ENCODE measurements at places on chromosomes 13 and 19.

DNA sequence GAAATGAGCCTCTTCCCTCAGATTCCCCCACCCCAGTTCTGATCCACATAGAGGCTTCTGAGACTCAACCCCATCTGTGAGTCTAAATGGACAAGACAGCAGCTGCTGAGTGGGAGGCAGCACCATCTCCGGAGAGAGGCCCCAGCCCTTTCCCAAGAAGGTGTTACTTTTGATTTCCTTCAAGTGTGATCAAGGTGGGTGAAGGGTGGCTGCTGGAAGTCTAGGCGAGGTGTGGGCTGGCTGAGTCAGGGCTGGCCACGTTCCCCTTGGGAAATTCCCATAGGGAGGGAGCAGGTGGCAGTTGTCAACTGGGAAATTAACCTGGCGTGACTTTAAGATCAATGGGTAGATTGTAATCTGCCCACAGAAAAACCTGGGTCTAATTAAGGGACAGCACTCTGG is 148.0 kb downstream of the FOXO1 start:
- DNase-seq = no peak

DNA sequence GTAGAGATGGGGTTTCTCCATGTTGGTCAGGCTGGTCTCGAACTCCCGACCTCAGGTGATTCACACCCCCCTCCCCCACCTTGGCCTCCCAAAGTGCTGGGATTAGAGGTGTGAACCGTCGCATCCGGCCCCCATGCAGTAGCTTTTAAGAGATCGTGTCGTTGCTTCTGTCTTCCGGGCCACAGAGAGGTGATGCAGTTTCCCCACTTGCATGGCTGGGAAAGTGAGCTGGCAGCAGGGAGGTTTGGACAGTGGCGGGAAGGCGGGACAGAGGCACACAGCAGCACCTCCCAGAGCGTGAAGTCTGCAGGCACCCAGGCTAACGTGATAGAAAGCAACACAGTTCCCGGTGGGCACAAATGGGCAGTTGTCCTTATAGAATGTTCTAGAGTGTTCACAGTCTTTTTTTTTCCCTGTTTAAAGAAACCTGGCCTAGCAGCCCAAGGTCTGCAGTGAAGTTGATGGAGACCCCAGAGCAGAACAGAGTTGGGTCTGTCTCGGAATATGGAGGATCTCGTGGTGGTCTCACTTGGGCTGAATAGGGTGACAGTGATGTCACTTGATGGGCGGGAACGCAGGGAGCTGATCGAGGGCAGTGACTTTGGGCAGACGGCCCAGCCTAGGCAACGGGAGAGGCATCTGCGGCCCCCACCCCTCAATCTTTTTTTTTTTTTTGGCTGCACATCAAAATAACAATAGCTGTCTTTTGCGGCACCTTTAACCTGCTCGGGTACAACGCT is 4.9 kb downstream of the UHRF1 start:
- no peak for DNase-seq

GRCh38 chr13:97710797-97711196 is 242.7 kb upstream of the IPO5 start:
- no peak for DNase-seq

- no peak for DNase-seq
These were observed 110.6 kb downstream of the STARD13 start for GRCh38 chr13:33174931-33175330.

- DNase-seq = no peak
These were observed 22.8 kb downstream of the PLIN4 start for GRCh38 chr19:4495471-4495870.

DNA sequence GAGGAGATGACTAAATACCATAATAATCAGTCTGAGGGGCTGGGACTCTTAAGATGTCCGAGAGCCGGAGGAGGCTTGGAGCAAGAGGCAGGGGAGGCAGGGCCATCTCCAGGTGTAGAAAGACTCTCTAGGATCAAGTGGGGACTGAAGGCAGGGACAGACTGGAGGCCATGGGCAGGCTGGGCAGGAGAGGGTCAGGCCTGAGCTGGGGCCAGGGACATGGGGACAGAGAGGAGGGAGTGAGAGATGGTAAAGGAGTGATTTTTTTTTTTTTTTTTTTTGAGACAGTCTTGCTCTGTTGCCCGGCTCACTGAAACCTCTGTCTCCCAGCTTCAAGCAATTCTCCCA is 2.2 kb downstream of the JOSD2 start:
- no peak for DNase-seq

- no peak for DNase-seq
These were observed 237.9 kb downstream of the NALCN start for GRCh38 chr13:101178406-101178805.

DNA sequence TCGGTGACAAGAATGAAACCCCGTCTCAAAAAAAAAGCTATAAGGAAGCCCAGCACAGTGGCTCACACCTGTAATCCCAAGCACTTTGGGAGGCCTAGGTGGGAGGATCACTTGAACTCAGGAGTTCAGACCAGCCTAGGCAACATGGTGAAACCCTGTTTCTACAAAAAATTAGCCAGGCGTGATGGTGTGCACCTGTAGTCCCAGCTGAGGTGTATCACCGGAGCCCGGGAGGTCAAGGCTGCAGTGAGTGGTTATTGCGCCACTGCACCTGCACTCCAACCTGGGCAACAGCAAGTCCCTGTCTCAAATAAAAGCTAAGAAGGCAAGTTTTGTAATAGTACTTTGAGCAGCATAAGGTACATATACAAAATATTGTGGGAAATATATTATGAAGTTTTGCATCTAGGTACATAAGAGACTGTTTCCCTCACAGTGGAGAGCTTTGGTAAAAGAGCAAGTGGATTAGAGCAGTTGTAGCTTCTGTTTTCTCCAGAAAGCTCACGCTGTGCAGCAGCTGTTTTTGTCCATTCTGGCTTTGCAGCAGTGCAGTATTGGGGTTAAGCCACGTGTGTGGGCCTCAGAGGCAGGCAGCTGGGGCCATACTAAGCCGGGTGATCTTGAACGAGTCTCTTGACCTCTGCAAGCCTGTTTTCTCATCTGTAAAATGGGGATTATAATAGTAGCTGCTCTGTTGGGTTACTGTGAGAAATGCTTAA is 35.4 kb downstream of the ARHGAP35 start:
- peak; percentile 55 for DNase-seq

GRCh38 chr13:34654203-34654602 is 287.9 kb upstream of the NBEA start:
- no peak for DNase-seq

DNA sequence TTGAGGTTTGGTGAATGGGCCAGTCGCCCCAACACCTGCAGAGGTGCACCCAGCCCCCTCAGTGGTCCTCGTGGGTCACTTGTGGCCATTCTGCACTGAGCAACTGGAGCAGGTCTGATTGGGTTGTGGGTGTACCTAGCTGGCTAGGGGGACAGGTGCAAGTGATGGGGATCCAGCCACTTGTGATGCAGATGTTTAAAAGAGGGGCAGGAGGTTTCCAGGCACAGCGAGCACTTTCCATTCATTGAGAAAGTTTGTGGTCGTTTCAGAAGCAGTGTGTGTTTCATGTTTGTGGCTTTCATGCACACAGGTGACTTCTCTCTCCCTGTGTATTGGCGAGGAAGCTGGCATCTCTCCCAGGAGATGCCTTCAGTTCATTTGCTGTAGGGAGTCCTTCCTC is 34.7 kb downstream of the TSSK6 start:
- DNase-seq = no peak

DNA sequence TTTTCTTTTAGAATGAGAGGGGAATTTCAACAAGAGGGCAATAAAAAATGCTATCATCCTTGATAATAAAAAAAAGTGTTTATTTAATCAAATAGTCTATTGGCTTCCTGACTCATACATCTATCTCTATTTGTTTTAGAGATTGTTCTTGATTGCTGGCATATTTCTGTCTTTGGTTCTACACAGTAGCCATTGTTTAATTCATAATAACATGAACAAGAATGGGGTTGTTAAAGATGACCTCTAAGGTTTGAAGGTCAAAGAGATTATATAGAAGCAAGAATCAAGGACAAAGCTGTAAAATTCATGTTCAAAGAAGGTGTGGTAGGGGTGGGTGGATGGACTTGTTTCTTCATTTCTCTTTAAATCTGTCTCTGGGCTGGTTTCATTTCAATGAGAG is 166.0 kb upstream of the KLF12 start:
- no peak for DNase-seq

DNA sequence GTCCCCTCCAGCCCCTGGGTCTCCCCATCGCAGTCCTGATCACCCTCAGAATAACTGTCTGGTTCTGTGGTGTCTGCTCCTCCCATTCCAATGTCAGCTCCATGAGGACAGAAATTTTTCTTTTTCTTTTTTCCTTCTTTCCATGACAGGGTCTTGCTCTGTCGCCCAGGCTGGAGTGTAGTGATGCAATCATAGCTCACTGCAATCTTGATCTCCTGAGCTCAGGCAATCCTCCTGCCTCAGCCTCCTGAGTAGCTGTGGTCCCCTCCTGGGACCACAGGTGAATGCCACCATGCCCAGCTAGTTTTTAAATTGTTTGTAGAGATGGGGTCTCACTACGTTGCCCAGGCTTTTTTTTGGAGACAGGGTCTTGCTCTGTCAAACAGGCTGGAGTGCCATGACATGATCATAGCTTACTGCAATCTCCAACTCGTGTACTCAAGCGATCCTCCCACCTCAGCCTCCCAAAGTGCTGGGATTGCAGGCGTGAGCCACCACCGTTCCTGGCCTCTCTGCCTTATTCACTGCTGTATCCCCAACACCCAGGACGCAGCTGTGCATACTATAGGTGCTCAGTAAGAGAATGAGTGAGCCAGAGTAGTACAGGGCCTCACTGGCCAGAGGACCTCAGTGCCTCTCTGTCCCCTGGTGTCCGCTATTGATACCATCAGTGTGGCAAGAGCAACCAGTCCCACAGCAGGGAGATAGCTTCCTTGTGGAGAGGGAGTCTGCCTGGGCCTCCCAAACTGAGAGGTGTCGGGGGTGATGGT is 5.2 kb upstream of the DOCK6 start:
- no peak for DNase-seq

DNA sequence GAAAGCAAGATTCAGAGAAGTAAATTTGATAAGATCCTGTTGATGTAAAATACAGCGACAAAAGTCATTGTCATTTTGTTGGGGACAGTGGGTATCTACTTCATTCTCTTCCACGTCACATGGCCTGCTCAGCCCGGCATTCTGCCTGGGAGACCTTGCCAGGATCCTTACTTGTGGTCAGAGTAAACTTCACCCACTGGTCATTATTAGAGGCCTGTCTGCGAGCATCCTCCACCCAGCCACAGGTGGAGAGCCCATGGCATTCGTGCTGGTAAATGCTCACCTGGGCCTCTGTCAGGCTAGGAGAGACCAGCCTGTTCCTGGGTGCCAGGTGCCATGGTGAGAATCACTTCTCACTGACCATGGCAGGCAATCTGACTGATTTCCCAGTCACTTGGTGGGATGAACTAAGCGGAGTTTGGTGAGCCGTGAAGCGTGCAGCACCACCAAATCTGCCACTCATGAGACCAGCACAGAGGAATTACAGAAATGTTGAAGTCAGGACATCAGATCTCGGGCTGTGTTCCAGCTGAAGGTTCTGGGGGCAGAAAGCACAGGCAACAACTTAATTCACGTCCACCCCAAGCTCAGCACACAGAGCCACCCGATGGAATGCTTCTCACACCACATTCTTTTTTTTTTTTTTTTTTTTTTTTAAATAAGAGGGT is 107.0 kb downstream of the SIPA1L3 start:
- DNase-seq = no peak

- DNase-seq = no peak
These were observed 50.7 kb downstream of the ZNF723 start for GRCh38 chr19:22882797-22883196.

GRCh38 chr19:19259741-19260140 is 13.4 kb downstream of the TM6SF2 start:
- DNase-seq = no peak

- DNase-seq = no peak
These were observed 96.1 kb downstream of the OXGR1 start for GRCh38 chr13:96898212-96898611.

DNA sequence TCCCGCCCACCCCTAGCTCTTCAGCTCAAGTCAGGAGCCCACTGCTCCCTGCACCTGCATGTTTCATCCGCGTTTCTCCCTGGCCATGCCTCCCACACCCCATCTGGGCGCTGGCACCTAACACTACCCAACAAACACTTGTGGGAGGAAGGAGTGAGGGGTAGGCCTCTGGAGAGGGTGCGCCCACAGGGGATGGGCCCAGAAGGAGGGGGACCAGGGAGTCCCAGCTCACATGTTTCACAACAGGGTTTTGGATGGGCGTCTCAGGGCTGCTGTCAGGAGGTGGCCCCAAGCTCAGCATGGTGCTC is 12.1 kb upstream of the TMEM86B start:
- DNase-seq = no peak

GRCh38 chr19:14577885-14578427 is 4.9 kb upstream of the CLEC17A start:
- DNase-seq = no peak

GRCh38 chr19:16031872-16032200 is 44.5 kb upstream of the TPM4 start:
- DNase-seq = no peak

DNA sequence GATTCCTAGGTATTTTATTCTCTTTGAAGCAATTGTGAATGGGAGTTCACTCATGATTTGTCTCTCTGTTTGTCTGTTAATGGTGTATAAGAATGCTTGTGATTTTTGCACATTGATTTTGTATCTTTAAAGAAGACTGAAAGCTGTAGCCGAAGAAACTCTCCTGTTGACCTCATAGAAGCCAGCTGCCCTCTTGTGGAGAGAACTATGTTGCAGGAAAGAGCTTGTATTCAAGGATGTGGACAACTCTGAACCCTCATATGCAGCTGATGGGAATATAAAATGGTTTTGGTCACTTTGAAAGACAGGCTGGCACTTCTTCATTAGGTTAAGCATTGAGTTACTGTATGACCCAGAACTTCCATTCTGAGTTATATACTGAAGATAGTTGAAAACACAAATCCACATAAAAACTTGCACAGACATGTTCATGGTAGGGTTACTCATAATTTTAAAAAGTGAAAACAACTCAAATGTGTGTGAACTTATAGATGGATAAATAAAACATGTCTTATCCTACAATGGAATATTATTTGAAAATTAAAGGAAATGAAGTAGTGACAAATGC is 65.8 kb upstream of the SLITRK6 start:
- no peak for DNase-seq

- DNase-seq = no peak
These were observed 88.9 kb downstream of the TSHZ3 start for GRCh38 chr19:31260171-31260933.

GRCh38 chr13:102793611-102794355 is 5.0 kb downstream of the POGLUT2 start:
- DNase-seq = no peak

- no peak for DNase-seq
These were observed 4.8 kb downstream of the GNA15 start for GRCh38 chr19:3140667-3141038.

DNA sequence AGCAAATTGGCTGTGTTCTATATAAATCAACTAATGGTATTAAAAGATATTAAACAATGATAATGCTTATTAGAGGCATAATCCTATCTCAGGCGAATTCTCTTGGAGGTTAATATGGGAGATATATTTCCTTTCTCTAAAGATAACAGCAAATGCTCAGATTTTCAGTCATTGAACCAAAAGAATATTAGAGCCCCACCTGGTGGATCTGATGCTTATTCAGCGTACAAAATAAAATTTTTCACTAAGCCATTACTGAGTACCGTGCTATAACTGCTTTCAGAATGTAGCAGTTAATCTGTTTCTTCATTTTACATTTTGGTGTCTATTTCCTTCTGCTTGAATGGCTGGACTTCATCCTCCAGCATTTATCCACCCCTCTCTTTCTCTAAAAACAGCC is 143.3 kb upstream of the IPO5 start:
- DNase-seq = no peak

- no peak for DNase-seq
These were observed 903.9 kb downstream of the UQCRFS1 start for GRCh38 chr19:28309070-28309469.

GRCh38 chr19:1936430-1936829 is 4.5 kb upstream of the CSNK1G2 start:
- no peak for DNase-seq

GRCh38 chr13:49214917-49215376 is 5.2 kb upstream of the MLNR start:
- DNase-seq = no peak
